Activated CD8-positive, alpha-beta memory T cell treated with anti-CD3 and anti-CD28 coated beads for 4 hours (primary cell): ENCODE measurements at places on chromosomes 5 and 9.

DNA sequence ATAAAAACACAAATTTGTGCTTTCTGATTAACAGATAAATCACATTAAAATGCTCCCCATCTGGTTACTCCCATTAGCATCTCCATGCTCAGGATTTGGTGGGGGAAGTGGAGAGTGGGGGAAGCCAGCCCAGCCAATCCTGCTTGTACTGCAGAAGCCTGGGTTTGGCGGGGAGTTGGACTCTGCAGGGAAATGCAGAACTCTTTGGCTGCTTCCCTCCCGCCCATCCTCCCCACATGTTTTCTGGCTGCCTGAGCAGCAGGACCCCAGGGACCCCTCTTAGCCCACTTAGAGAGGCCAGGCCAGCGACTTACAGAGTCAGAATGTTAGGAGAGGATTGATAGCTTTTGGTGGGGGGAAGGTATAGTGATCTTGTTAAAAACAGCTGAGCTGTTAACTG is 59.5 kb upstream of the FOXI1 start:
- no peak for DNase-seq

- no peak for DNase-seq
Observed at GRCh38 chr9:29212397-29213387, 1639.4 kb upstream of the C9orf72 start.

DNA sequence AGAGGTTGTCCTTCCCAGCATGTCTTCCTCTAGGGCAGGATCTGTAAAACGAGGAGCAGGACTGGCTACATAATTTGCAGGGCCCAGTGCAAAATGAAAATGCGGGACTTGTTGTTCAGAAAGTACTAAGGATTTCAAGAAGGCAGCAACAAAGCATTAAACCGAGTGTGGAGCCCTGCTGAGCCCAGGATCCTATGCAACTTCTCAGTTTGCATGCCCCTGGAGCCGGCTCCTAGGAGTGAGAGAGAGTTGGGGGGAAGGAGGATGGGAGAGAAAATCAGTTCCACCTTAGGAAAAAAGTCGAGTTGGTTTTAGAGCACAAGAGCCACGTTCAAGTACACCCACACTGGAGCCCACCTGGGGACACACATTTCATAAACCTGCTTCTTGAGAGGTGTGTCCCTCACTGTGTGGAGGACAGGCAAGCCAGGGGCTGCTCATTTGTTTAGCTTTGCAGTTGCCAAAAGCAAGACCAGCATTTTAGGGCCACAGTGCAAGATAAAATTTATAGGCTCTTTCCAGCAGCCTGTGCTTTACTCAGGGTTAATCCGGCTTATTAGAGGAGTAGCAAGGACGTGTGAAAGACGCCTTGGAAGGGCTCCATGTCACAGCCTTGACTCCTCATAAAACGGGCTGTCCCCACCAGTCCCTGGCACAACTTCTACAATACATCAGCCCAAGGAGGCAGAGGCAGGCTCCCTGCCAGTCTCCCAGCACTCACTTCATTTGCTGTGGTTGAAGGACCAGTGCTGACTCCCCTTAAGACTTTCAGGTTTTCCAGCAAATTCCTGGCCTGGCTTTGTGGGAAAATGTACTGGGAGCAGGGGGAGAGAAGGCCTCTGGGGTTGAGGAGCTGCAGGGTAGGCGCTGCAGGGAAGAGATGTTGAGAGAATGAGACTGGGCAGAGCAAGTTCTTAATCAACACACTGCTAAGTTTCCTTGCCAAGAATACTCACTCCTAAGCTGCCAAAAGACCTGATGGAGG is 159.7 kb upstream of the SEMA6A start:
- no peak for DNase-seq

- DNase-seq, result no peak
Observed at GRCh38 chr5:149636861-149637246, 55.6 kb downstream of the ARHGEF37 start.

DNA sequence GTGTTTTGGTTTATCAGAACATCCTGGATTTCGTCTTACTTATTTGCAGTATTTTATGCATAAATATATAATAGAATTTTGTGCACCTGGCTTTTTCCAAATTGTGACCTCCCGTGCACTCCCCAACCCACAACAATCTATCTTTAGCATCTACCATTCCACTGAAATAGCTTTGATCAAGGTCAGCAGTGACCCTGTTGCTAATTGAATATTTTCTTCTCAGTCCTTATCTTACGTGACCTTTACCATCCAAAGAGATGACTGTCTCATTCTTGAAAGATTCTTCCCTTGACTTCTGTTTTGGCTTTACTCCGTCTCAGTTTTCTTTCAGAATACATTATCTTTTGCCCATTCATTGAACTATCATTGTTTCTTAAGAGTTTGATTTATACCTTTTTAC is 18.4 kb downstream of the NDUFS4 start:
- DNase-seq, result no peak

DNA sequence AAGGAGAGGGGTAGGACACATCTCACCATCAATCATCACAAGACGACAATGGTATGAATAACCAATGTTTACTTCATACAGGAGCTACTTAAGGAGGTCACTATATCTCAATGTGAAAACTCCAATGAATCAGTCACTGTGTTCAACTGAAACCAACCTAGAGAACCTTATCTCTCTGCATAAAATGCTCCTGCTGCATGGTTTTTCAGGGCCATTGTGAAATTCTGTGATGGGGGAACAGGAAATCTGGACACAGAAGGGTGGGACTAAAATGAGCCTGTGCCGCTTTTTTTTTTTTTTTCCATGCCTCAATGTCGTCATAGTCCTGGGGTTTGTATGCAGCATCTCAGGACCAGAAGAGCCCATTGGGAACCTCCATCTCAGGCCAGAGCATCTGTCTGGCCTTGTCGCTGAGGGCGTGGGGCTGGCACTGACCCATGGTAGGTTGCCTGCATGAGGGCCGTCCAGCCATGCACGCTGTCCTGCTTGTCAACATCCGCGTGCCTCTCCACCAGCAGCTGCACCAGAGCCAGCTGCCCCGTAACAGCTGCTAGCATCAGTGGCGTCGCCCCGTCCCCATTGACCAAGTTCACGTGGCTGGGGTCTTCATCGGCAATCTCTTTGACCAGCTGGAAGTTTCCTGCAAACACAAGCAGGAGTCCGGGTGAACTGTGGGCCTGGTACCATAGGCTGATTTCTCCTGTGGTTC is 12.7 kb downstream of the ANKS6 start:
- no peak for DNase-seq

GRCh38 chr9:129282731-129283211 is 104.7 kb upstream of the IER5L start:
- no peak for DNase-seq

DNA sequence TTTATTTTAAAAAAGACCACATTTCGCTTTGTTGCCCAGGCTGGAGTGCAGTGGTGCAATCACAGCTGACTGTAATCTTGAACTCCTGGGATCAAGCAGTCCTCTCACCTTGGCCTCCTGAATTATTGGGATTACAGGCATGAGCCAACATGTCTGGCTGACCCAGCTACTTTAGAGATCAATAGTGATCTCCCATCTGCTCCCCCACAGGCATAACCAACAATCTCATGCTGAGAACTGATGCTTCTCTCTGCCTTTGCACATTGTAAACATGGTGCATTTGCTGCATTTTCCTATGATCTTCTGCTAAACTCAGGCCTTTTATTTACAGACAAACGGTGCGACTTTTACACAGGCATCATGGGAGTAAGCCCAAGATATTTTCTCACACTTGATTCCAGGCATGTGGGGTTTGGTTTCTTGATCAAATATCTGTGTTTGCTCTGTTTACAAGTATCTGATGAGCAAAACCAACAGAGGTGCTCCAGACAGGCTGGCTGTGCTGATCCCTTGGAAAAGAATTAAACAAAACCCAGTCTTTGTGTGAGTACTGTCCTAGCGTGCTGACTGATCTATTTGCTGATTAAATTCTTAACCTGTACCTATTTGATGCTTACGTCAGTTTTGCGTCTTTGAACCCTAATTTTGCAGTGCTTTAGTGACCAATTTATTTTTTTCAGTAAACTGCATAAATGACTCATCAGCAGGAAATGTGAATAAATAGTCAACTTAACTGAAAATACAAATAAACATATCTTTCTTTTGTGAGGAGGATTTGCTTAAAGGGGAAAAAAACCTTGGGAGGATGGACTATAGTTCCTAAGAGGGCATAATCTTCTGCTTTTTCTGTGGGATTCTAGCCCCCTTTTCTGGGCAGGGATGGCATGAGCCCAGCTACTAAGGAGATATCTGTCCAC is 191.7 kb upstream of the NR3C1 start:
- DNase-seq, result no peak

GRCh38 chr5:78638423-78638822 is 10.1 kb downstream of the LHFPL2 start:
- DNase-seq, result no peak

DNA sequence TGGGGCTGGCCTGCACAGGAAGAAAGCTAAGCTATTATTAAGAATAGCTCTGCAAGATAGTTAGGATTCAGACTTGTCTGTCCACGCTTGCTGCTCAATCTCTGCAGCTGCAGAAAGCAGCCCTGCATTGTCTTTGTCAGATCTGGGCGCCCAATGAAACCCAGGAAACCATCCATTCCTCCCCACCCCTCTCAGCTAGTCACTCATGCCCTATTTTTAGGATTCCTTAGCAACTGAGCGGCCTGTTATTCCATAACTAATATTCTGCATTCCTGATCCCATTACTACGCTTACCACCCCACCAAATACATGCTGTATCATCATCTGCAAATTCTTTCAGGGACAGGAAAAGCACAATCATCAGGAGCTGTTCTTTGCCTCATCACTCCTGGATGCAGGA is 52.9 kb upstream of the APC start:
- DNase-seq, result no peak

DNA sequence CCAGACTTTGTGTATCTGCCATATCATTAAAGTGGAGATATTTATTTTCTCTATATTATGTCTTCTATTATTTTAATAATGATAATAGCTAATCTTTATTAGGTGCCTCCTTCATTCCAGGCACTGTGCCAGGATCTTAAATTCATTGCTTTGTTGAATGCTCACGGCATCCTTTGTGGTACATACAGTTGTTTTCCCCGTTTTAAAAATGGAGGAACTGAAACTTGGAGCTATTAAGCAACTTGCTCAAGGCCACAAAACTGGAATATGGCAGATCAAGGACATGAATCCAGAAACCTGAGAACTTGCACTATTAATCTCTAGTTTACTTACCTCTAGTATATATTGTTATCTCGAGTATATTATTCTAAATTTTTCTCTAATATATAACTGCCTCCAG is 41.5 kb upstream of the PPP3R2 start:
- DNase-seq, result no peak

GRCh38 chr5:128329386-128329939 is 208.6 kb downstream of the FBN2 start:
- DNase-seq, result no peak

DNA sequence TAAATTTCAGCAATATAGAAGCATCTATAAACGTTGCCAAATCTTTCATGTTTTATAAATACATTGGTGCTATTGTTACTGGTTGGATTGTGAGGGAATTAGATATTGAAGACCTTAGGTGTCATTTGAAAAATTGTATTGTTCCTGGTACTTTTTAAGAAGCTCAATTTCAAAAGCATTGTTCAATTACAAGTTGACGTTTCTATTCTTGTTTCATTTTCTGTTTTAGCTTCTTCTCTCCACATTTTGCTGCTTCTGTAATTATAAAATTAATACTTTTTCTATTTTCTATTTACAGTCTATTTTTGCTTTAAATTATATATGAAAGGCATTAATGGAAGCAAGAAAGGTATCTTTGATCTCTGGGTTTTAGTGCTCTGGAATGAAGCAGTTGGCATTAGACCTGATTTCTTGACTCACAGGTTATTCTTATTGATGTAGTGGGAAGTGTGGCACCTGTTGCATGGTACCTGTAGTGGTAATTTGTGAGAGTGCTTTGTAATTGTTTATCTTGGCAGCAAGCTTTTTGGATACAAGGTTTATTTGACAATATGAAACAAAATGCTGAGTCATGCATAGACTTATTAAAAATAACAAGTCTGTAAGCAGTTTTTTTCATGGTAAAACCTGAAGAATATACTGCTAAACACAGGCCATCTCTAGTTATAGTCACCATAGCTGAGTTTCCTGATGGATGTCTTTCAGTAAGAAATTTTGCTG is 13.2 kb downstream of the MACIR start:
- no peak for DNase-seq

DNA sequence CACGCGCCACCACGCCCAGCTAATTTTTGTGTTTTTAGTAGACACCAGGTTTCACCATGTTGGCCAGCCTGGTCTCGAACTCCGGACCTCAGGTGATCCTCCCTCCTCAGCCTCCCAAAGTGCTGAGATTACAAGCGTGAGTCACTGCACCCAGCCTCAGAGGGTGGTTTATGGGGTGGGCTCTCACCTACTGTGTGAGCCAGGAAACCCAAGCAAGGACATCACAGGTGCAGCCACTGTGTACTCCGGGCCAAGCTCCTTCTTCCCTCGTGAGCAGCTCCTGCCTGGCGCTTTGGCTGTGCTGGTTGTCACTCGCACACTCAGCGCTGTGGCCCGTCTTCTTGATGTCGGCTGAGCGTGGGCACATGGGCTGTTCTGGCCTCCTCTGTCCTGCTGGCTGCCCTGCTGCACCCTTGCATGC is 70.1 kb downstream of the WNK2 start:
- DNase-seq, result no peak

DNA sequence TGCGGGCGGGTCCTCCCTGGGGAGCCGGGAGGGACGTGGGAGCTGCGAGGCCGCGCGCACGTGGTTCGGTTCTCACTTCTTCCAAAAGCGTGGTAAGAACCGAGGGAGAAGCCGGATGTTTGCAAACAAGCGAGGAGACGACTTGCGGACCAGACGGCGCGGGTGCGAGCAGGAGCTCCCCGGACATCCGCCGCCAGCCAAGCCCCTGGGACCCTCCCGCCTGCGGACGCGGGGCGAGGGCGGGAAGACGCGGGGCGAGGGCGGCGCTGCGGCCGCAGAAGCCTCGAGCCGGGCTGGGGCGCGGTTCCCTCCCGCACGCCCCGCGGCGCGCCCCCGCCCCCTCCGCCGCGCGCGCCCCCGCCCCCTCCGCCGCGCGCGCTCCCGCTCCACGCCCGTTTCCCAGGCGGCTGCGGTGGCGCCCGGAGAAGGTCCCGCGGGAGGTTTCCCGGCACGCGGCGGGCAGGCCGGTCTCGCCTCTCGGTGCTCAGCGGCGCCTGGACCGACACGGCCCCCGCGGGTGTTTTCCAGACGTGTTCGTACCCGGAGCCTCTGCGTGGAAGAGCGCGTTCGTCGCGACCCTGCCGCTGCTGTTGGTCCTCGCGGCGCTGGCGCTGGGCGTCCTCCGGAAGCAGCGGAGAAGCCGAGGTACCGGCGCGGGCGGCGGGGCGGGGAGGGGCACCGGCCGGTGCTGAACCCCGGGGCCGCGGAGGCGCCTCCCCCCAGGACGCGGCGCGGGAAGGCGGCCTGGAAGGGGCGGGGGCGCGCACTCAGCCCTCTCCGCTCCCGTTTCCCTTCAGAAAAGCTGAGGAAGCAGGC is 12.8 kb downstream of the BTNL9 start:
- no peak for DNase-seq
